ENCODE measurements at places on chromosomes 16 and 17. TPM values are rescaled to one million over a fixed set of nuclear protein-coding genes. Genes with fewer than 3 reads are reported as not detected.

DNA sequence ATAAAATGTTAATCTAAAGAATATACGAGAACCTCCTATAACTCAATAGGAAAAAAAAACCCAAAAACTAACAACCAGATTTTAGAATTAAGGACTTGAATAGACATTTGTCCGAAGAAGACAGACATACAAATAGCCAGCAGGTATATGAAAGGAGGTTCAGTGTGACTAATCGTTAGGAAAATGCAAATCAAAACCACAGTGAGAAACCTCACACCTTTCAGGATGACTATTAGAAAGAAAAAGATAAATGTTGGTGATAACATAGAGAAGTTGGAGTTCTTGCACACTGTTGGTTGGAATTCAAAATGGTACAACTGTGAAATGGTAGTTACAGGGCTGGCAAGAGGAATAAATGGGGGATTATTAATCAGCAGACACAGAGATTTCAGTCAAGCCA is 339.0 kb downstream of the TMEM114 start:
- DNase-seq: no peak

DNA sequence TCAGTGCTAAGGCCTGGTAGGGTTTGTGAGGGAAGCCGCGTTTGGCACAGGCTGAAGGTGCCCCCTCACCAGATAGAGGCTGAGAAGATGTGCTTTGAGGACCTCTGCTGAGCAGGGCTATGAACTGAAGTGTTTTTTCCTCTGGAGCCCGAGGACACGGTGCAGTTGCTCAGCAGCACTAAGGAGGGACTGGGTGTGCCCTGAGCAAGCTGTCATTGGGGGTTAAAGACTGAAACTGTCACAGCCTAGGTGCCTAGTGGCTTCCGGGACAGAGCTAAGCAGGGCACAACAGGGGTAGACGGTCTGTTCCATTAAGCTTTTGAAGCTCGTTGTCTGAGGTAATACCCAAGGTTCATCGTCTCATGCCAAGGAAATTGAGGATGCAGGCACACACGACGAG is 24.8 kb upstream of the ASGR2 start:
- no peak for DNase-seq

- no peak for DNase-seq
Observed at GRCh38 chr16:9660898-9661297, 521.3 kb downstream of the GRIN2A start.

- peak; percentile 25 for DNase-seq
Observed at GRCh38 chr17:40219594-40220338, 662 bp downstream of the WIPF2 start.

GRCh38 chr17:8477715-8478441 is 42.2 kb downstream of the NDEL1 start:
- DNase-seq: no peak

DNA sequence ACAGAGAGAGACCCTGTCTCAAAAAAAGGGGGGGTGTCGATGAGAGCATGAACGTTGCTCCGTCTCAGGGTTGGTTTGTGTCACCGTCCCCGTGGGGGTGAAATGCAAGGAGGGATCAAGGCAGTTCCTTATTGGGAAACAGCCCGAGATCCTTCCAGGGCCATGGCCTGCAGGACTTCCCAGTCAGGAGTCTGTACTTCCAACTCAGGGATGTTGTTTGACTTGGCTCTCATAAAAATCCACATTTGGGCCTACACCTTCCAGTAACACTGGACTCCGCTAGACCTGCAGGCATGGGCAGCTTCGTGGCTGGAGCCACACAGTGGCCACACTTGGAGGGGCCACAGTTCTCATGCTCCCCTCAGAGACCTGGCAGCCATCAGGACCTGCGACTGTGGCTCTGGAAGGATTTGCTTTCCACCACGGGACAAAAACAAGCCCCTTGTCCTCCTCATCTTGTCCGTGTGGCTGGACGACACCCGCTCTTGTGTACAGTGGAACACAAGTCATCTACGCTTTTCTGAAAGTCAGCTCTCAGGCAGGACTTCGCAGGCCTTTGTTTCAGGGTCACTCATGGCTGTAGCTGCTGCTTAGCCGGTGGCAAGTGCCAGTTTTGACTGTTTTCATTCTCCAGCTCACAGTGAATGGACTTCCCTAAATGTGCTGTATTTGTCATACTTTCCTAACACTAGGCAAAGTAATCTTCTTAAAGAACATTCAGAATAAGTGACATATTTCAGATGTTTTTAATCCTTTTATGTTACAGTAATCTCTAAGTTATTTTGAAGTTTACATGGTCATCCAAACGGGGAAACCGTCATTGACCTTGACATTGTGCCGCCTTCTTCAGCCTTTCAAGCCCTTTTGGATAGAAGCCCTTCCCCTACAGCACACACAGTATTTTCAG is 24.2 kb upstream of the IL17C start:
- DNase-seq: no peak

GRCh38 chr16:23679274-23679985 is 741 bp downstream of the PLK1 start:
- DNase-seq: no peak

- no peak for DNase-seq
Observed at GRCh38 chr16:15716694-15717447, 66.8 kb downstream of the NDE1 start.

- no peak for DNase-seq
Observed at GRCh38 chr16:69329369-69330285, 761 bp downstream of the PDF start.

GRCh38 chr16:80580109-80580832 is 39.5 kb downstream of the DYNLRB2 start:
- DNase-seq: peak; percentile 83

DNA sequence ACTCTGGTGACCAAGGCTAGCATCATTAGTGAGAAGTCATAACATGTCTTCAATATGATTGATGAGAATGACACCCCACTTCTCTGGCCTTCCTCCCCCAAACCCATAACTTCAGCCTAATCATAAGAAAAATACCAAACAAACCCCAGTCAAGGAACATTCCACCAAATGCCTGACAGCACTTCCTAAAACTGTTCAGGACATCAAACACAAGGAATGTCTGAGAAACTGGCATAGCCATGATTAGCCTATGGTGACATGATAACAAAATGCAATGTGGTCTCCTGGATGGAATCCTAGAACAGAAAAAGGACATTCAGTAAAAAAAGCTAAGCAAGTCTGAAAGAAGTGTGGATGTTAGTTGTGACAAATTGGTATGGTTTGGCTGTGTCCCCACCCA is 24.7 kb upstream of the TBX4 start:
- no peak for DNase-seq

DNA sequence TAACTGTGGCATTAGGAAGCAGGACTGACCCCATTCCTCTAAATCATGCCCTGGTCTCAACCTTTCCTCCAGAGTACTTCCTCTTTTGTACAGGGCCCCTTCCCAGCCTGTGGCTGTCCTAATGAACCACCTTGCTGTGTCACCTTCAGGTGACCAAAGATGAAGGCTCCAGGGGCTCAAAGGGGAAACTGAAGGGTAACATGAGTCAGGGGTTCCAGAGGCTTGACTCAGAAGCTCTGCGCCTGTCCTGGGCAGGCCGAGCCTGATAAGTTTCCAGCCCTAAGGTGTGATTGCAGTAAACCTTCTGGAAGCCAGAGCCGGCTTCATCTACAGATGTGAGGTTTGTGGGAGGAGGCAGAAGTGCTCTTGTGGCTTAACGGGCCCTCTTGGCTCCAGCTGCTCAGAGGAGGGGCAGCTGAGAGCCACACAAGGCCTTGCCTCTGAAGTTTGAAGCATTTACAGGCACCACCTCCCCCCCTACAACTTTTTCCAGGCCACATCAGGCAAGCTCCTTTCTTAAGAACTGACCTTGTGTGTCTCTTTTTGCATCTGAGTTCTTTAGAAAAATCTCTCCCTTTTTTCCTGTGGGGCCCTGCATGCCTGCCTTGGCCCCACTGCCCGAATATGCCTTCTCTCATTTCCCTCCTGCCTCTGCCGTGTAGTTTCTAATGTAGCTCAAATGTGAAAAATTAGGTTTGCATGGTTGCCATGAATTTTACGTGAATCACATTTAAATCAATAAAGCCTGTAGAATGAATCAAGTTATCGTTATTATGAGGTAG is 149.9 kb downstream of the CLEC16A start:
- no peak for DNase-seq

- DNase-seq: no peak
Observed at GRCh38 chr16:25151996-25152395, 40.5 kb downstream of the LCMT1 start.

DNA sequence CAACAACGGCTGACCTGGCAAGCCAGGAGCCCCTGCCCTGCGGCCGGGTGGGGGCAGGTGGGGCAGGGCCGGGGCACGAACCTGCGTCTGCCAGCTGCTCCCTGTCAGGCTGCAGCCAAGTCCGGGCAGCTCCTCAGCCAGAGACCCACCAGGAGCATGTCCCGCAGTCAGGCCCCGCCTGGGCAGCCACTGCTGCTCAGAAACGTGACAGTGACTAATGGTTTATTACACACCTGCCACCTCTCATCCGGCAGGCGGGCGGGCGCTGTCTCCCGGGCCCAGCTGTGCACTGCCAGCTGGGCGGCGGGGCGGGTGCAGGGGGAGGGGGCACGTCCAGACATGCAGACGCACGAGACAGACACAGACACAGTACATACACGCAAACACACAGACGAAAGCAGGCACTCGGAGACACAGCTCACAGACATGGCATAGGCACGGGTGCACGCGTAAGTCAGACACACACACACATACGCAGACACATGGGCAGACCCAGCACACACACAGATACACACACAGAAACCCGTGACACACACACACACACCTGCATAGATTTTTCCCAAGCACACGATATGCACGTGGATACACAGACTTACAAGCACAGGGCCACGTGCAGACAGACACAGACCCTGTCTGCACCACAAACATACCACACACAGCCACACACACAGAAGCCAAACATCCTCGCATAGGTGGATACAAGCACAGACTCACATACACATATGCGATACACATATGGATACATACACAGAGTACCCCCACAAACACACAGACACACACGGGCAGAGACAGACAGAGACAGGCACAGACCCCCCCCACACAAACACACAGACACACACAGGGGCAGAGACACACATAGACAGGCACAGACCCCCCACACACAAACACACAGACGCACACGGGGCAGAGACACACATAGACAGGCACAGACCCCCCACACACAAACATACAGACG is 248.3 kb upstream of the CIBAR2 start:
- DNase-seq: no peak

GRCh38 chr16:81612351-81613163 is 166.5 kb upstream of the PLCG2 start:
- no peak for DNase-seq

DNA sequence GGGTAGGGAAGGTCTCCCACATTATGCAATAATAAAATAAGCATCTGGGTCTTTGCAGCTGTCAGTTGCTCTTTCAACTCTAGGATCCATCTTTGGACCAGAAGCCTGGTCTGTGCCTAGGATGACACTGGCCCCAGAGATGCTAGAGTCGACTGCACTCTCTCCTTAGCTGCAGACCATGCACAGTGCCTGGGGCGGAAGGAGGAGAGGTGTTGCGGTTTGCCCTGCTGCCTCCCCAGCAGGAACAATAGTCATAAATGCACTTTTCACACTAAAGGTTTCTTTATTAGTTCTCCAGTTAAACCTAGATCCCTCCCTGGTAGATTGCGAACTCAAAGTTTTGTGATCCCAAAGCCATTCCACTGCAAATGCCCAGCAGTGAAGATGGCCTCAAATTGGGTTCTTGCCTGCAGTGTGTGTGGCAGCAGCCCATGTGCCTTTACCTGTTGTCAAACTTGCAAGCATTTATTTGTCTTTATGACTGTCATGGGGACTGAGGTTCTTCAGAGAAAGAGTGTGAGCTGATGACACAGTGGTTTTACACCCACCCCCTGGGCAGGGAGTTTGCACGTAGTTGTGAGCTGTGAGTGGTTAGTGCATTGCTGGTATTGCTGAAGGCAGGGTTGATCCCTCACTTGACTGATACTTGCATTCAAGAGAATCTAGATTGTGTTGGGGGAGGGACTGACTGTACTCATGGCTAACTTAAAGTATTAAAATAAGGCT is 10.3 kb downstream of the ATXN1L start:
- DNase-seq: no peak

DNA sequence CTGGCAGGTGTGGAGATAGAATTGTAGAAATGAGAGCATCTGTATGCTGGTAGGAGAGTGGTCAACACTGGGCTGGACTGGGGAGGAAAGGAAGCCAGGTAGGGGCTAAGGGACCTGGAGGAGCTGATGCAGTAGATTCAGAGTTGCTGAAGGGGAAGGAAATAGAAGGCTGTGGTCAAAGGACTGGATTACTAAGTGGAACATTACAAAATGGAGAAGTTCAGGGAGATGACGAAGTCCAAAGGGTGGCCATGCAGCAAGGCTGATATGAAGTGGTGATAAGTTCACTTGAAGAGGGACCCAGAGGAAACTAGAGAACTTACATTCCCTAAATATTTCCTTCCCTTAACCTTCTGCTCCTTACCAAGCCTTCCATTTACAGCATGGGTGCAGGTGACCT is 8.6 kb upstream of the CCL2 start:
- DNase-seq: no peak

- no peak for DNase-seq
Observed at GRCh38 chr16:22751104-22751667, 62.8 kb upstream of the HS3ST2 start.

DNA sequence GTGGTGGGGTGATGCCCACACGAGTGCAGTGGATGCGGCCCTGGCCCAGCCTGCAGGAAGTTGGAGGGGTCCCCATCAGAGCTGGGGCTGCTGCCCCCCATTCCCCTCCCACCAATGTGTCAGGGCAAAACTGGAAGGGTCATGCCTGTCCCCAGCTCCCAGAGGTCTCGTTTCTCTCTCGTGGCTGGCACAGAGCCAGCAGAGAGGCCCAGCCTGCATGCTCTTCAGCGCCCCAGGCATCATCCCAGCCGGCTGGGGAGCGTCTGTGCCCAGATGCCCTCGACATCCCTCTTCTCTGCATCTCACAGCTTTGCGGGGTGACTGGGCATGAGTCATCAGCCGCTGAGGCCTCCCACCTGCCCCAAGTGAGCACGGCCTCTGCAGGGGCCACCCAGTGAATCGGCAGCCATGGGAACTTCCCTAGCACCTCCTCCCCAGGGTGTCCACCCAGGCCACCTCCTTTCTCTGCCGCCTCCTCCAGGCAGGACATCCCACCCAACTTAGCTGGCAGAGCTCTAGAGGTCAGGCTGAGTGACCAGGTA is 9.8 kb upstream of the CSNK1D start:
- no peak for DNase-seq

DNA sequence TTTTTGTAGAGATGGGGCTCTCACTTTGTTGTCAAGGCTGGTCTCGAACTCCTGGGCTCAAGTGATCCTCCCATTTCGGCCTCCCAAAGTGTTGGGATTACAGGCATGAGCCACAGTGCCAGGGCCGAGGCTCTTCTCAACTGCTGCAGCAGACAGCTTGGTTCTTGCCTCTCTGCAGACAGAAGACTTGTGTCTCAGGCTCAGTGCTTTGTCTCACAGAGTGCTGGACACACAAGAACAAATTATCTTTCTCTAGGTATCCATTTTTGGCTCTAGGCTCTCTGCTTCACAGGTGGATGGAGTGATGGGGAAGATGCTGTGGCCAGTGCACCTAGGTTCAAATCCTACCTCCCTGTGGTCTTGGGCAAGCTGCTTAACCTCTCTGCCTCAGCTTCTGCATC is 80.8 kb upstream of the RNU2-1 start:
- DNase-seq: no peak

- peak; percentile 90 for DNase-seq
Observed at GRCh38 chr17:7308625-7309433, 1.4 kb downstream of the EIF5A start.

FA2H gene
- not detected for total RNA-seq

MEFV gene
- not detected for total RNA-seq

TLCD3B gene
- 0.55 TPM for total RNA-seq

SCNN1G gene
- not detected for total RNA-seq

CRYBA1 gene
- total RNA-seq: not detected

MYH8 gene
- not detected for total RNA-seq

GH1 gene
- total RNA-seq: not detected

CPNE7 gene
- total RNA-seq: 6.1 TPM

ADAD2 gene
- not detected for total RNA-seq

Data from CD8-positive, alpha-beta memory T cell (primary cell).